SW 1271 (cell line): ENCODE measurements at places on chromosomes 4 and X.

GRCh38 chr4:165070560-165070959 lies 16.9 kb downstream of the TRIM75 start:
- no peak for DNase-seq

DNA sequence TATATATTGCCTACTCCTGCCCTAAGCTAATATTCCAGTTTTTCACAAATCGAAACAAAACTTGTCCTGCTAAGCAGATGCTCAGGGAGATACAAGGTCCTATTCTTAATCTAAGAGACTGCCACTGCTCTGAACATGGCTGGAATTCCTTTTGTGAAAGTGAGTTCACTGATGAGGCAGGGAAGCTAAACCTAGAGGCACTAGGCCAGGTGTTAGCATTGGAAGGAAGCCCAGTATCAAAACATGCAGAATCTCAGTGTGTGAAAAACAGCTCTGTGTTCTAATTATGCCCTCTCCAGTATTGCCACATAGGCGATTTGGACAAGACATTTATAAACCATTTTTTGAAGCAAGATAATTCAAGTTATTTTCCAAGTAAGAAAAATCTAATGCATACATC lies 47.6 kb downstream of the ABCG2 start:
- no peak for DNase-seq

DNA sequence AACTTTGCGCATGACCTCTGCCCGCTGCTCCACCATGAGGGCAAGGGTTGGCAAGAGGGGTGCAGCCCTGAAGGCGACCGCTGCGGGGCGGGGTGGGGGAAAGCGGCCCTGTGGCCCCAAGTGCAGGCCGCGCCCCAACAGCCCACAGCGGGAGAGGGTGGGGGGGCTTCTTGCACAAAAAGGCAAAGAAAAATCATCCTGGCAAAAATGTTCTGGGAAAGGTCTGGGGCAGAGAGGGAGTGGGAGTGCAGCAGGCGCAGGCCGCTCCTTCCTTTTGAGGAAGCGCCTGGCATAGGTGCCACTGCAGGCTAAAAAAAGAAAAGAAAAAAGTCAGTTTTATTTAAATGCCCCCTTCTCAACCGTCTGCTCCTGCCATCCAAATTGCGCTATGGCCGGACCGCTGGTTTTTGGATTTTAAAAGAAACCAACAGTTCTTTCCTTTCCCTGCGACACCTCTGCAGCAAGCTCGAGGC lies 1.4 kb downstream of the ARX start:
- no peak for DNase-seq

DNA sequence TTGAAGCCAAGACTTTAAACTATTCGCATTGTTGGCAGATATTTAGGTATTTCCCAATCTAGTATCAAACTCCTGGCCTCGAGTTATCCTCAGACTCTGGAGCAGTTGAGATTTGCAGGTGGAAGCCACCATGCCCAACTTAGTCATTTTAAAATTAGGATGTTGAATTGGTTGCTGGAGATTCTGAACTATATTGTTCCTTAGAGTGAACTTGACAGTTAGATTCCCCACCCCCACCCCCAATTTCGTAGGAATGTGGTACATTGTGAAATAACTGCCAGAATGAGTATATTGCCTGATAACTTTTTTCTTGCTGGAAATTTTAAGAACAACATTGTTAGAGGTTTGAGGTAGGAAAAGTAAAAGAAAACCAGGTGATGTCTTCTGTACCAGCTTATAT lies 2.3 kb downstream of the NOCT start:
- no peak for DNase-seq

GRCh38 chr4:2177443-2178093 lies 64.4 kb downstream of the HAUS3 start:
- DNase-seq = no peak

DNA sequence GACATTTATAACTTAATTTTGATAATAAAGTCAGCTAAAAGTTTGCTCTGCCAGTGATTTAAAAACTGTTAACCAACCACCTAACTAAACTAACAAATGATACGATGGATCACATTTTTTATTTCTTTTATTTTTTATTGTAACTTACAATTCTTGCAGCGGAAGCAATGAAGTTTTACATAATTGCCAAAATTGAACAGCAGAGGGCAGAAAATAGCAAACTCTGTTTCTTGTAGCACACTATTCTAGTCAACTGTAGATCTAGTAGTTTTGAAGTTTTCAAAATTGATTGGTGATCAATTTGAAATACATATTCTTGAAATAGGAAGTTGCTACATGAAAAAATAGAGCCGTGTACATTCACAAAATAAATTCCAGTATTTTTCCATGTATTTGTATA lies 2.8 kb upstream of the GRIA2 start:
- no peak for DNase-seq

- no peak for DNase-seq
These were observed 30.9 kb upstream of the DDX3X start for GRCh38 chrX:41303013-41303412.

GRCh38 chr4:1045595-1046201 lies 34.3 kb downstream of the FGFRL1 start:
- DNase-seq = no peak

- no peak for DNase-seq
These were observed 412.3 kb upstream of the CXorf51A start for GRCh38 chrX:147226801-147227200.

- DNase-seq = no peak
These were observed 10.3 kb downstream of the FAM3A start for GRCh38 chrX:154505734-154506133.

DNA sequence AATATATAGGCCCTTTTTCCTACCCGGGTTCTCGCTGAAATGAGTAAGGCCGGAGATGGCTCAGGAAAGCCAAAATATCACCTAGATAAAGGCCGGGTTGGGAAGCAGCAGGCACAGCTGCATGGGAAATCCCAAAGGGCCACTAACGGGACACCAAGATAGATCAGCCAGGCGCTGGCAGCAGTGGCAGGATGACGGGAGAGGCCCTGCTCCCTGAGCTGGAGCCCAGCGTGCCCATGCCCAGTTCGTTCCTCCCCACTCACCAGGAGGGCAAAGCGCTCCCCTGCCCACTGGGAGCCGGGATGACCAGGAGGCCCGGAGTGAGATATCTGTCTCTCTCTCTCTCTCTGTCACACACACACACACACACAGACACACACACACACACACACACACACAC lies 109.8 kb downstream of the DCTD start:
- no peak for DNase-seq

DNA sequence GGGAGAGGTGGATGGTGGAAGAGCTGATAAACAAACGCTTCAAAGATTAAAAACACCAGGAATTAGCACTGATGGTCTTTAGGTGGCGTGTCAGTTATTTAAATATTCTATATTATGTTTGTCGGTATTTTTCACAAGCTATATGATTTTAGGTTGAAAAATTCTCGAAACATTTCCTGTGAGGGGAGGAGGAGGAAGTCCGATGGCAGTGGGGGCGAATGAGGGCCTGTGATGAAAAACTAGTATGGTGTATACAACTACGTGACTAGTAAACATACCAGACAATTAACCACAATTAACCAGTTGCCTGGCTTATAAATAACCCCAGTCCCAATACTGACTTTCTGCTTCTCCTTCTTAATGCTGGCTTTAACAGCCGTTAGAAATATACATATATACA lies 595 bp upstream of the NAP1L2 start:
- DNase-seq = no peak

DNA sequence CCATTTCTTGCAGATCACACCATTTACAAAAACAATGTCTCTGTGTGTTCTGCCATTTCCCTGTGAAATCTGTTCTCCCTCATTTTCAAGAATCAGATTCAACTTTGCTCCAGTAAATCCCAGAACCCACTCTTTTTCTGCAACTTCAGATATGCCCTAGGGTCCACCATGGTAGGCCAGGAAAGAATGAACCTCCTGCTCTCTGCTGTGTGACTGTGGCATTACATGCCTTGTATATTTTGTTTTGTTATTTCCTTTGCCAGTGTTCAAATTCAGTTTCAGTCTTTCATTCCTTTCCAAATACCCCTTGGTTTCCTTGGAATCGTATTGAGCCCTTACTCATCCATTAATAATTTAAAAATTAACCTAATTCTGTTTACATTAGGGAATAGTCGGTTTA lies 290.2 kb upstream of the VCX start:
- DNase-seq = no peak

DNA sequence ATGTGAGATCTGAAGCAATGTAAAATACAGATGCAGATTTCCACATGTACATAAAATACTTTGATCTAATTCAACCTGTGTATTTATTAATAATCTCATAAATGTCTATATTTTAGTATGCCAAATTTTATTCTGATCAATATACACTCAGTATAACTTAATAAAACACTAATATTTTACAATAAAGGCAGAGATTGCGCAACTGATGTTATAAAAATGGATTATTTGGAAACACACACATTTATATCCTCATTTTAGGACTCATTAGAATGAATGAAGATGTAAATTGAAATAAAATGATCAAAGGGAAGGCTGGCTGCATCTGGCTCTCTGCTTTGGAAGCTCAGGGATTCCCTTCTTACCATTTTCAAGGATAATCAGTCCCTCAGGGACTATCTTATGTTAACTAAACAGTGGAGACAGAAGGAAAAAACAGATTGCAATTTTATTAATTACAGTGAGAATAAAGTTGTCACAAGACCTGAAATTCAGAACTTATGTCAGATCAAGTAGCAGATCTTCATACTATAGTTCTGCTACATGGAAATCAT lies 900.9 kb upstream of the EPHA5 start:
- DNase-seq = no peak

DNA sequence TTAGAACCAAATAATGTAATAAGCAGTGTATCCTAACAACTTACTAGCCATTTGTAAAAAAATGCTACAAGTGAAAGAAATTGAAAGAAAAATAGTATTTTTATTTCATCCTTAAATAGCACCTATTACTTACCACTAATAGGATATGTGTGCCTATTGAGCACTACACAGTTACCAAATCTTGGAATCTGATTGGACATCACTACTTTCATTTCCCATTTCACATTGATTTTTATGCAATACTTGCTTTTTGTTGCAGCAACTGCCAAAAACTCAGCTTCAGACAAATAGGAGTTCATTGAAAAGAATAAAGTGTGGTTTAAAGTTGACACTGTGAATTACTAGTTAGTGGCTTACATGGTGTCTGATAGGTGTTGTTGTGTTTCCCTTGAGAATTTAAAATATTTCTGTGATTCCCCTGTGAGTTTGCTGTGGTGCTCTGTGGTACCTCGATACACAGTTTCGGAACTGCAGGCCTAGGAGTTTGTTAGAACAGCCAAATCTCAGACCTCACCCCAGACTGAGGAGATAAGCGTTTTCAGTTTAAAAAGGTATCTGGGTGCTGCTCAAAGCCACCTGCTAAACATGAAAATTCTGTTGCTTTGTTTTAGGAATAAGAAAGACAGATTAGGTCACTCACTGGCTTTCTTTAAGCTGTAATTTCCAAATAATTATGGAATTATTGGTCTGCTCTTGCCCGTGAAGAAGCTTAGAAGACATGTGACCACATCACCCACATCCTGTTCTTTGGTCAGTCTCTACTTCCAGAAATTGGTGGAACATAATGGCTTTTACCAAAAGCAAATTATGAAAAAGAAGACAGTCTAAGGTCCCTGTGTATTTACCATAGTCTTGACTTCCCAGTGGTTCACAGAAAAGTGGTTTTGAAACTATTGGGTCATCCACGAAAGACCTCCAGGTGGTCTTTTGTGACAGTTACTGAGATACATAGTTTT lies 97.8 kb downstream of the SYTL5 start:
- DNase-seq = no peak

DNA sequence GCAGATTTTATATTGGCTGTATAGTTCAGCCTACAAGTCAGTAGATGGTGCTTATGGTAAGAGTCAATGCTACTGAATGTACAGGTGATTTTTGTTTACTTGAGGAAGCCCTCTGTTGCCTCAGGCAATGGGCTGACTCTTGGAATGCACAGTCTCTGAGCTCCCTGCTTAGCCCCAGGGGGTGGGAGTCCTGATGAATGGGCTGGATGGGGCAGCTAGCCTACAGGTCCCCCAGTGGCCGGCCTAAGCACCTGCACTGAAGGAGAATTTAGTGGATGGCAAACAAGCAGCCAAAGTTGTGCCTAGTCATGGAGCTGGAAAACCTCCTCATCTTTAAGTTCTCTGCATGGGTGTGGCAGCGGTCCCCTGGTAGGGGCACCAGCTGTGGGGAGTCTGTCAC lies 101.8 kb upstream of the CXorf51B start:
- DNase-seq = no peak

- no peak for DNase-seq
These were observed 58.6 kb upstream of the PRSS48 start for GRCh38 chr4:151218343-151218742.

DNA sequence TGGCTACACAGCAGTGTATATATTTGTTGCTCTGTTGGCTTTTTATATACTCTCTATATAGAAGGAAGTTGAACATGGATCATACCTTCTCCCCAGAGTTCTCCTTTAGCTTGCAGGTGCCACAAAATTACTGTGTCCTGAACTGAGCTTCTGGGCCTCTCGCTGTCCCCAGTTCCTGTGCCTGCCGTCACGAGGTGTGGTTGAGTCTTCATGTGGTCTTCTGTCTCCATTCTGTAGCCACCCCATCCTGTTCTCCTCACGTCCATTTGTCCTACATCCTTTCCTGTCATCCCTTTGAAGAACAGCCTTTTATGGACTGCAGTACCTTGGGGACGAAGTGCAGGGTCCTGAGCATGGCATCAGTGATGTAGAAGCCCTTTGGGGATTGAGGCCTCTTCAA lies 14.5 kb downstream of the TMEM131L start:
- no peak for DNase-seq

DNA sequence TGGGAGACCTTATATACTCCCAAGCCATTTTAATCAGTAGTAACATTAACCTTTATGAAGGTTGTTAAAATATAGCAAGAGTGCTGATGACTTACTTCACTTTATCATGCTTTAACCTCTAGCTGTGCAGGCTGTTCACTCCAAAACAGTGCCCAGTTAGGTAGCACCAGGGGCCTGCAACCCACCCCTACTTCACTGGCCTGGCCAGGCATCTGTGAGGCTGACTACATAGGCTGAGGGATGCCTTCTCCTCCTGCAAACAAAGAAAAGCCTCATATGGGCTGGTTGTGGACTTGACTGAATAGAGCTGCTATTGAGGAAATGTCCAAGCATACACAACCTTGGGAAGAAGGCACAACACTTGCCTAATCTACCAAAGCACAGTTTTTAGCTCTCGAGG lies 172.8 kb downstream of the SHROOM3 start:
- DNase-seq = no peak

DNA sequence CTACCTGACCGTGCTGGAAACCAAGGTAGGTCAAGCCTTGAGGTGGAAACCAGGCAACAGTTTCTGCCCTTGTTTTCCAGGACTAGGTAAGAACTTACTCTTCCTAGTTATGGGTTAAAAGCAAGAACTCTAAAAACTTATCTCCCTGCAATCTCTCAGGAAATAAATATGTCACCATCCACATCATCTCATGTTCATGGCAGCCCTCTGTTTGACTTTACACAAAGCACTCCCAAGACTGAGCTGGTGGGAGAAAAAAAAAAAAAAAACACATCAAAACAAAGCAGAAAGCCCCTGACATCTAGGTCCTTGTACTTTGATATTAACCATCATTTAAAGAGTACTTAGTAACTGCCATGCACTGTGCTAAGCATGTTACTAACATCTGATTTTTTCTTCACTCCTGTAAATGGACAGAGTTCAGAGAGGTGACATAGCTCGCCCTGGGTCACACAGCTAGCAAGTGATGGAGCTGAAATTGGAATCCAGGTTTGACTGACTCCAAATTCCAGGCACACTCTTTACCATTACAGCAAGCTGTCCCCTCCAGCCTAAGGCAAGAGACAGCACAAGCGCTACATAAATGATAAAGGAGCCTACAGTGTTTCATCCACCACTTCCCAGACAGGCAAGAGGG lies 102.8 kb upstream of the NOCT start:
- no peak for DNase-seq

GRCh38 chr4:151569650-151570049 lies 160.7 kb downstream of the FHIP1A start:
- DNase-seq = no peak

GRCh38 chr4:84378983-84379382 lies 120.1 kb downstream of the NKX6-1 start:
- no peak for DNase-seq
